Stimulated activated CD4-positive, alpha-beta T cell treated with anti-CD3 and anti-CD28 coated beads, Interleukin-4, amount 100 ng/mL, for 24 hours (primary cell): ENCODE measurements at places on chromosomes 7 and 10.

GRCh38 chr10:97090035-97090434, 95.7 kb downstream of the SLIT1 start:
- no peak for DNase-seq

- peak; percentile 10 for DNase-seq
Observed at GRCh38 chr7:156473476-156474240, 166.9 kb upstream of the RNF32 start.

GRCh38 chr7:121945480-121946236, 72.7 kb downstream of the PTPRZ1 start:
- no peak for DNase-seq

GRCh38 chr10:110634527-110635209, 9.5 kb upstream of the RBM20 start:
- DNase-seq, result no peak

- DNase-seq, result no peak
Observed at GRCh38 chr7:55092186-55092974, 73.6 kb downstream of the EGFR start.

DNA sequence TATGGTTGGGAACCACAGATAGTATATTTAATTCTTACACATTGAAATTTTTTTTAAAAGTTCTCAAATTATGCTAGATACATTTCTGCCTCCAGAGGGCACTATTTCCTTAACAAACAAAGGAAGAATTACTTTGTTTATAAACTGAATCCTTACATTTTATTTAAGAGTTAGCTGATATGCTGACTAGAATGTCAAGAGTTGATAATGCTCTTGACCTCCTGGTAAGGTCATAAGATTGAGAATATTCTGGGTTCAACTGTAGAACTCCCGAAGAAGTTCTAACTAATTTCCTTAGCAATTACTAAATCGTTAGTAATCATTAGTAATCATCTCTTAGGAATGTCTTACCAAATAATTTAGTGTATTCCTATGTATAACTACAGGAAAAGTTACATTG, 95.3 kb upstream of the CYP26C1 start:
- no peak for DNase-seq

GRCh38 chr10:78952686-78953085, 116.1 kb upstream of the ZMIZ1 start:
- no peak for DNase-seq

- DNase-seq, result no peak
Observed at GRCh38 chr7:75843613-75844116, 30.1 kb upstream of the CCL24 start.

- no peak for DNase-seq
Observed at GRCh38 chr7:17663061-17663675, 277.1 kb downstream of the SNX13 start.

GRCh38 chr10:93461109-93461806, 20.9 kb downstream of the MYOF start:
- no peak for DNase-seq

- DNase-seq, result no peak
Observed at GRCh38 chr10:49734676-49735075, 27.4 kb downstream of the OGDHL start.

DNA sequence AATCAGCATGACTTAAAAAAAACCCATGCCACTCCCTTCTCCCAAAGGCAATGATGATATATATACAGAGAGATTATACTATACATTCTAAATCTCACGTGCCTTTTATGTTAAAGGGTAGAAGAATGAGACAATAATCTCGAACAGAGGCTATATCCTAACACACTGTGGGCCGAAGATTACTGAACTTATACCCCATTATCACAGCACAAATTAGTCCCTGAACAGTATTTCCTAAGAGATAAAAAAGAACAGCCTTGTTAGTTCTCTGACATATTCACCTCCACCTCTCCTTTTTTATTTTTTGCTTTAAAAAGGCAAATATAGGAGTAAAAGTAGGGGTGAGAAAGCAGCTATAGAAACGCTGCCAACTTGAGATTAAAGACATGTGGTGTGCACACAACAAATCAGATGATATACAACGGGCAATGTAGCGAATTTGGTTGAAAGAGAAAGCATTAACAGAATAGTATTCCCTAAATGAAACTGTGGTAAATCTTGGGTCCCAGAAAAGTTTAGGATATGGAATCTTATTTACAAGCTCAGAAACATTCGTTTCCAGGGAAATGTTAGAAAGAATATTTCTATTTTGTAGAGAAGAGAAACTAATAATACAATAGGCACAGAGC, 69.5 kb downstream of the JMJD1C start:
- no peak for DNase-seq

GRCh38 chr7:16592395-16592794, 53.2 kb downstream of the ANKMY2 start:
- DNase-seq, result no peak

GRCh38 chr10:116049158-116049973, 223.6 kb downstream of the GFRA1 start:
- no peak for DNase-seq

DNA sequence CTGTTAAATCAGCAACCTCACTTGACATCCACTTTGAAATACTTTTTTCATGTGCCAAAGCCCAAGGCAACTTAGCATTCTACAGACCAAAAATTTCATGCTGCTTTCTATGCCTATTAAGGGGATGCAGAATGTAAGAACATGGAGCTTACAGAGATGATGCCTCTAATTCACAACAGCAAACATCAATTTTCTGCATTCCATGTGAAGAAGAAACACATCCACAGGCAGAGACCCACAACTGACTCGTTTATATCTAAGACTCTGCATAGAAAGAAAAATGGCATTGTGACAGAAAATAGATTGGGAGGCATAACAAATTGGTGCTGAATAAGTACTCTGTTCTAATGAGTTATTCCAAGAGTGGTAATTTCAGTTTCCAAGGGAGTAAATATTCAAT, 107.6 kb downstream of the SGMS1 start:
- no peak for DNase-seq

DNA sequence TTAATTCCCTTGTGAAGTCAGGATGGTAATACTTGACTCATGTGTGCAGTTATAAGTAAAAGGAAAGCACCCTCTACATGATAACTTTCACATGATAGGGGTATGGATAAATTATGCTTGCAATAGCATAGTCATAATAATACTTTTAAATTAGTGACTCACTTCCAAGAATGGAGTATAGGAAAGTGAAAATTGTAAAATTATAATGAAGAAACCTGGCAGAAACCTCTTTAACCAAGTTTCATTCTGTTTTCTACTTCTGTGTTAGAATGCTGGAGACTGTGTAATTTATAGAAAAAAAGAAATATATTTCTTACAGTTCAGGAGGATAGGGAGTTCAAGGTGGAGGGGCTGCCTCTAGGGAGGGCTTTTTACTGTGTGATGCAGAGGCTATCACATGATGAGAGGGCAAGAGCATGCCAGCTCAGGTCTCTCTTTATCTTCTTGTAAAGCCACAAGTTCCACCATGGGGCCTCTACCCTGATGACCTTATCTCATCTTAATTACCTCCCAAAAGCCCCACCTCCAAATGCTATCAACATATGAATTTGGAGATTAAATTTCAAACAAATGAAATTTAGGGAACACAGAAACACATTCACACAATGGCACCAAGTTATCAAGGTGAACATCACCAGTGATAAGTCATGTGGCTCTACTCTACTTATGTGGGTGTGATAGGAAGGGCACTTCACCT, 43.2 kb downstream of the HDAC9 start:
- no peak for DNase-seq

- no peak for DNase-seq
Observed at GRCh38 chr7:105102557-105103352, 88.8 kb downstream of the KMT2E start.

DNA sequence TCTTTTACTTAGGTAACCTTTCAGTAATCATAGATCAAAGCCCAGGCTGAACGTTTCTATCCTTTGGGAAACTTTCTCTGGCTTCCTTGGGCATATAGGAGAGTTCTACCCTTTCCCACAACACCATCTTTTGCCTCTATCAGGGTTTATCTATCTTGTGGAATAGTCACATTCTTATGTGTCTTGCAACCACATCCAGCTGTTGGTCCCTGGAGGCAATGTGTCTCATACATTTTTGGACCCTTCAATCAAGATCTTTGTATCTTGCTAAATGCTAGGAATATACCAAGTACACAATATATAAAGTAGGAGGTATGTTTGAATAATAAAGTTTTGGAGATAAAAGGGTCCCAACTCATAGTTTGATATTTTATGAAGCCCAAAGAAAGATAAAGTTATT, 121.7 kb downstream of the RNLS start:
- DNase-seq, result no peak

GRCh38 chr10:16648366-16648765, 126.7 kb upstream of the C1QL3 start:
- no peak for DNase-seq

GRCh38 chr10:107103174-107104025, 61.1 kb downstream of the SORCS1 start:
- no peak for DNase-seq

- no peak for DNase-seq
Observed at GRCh38 chr7:155509725-155510551, 36.4 kb downstream of the CNPY1 start.

GRCh38 chr7:118312051-118312450, 87.5 kb downstream of the ANKRD7 start:
- no peak for DNase-seq

DNA sequence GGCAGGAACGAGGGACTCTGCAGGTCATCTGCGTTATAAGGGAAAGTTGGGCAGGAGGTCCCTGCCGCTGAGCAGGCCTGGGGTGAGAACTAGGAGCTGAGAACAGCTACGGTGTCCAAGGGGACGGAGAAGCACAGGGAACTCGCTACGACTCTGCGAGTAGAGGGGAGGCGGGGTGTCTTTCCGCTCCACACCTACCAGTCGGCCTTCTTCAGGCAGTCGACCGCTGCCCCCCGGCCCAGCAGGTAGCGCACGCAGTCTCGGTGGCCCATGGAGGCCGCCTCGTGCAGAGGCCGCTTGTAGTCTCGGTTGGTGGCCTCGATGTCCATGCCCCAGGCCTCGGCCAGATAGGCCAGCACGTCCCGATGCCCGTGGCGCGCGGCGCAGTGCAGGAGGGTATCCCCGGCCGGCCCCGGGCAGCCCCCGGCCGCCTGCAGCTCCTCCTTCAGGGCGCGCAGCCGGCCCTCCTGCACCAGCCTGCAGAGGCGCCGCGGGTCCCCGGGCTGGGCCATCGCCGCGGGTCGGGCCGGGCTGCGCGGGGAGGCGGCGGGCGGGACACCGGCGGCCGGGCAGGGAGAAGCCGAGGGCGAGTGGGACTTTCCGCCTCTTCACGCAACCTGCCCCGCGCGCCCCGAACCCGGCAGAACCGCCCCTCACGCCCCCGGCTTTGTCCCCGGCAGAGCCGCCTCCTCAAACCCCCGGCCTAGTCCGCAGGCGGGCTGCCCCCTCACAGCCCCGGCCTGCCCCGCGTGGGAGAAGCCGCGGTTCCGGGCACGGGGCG, 660 bp downstream of the ANKRD16 start:
- peak; percentile 26 for DNase-seq

DNA sequence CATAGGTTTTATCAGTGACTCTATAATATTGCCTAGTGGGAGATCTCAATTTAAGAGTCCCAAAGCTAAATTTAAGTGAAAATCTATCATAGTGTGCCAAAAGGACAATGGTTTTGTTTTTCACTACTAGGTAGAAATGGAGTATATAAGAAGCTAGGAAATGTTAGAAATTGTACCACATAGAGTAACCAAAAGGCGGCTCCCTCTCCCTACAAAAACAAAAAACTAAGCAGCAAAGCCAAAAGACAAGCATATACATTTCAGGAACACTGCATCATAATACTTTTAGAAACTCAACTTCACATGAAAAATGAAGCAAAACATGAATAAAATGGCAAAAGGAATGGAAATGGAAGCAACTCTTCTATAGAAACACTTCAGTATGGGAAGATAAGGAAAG, 271.6 kb downstream of the CACNA2D1 start:
- DNase-seq, result no peak

- DNase-seq, result no peak
Observed at GRCh38 chr7:43072530-43072929, 39.9 kb upstream of the HECW1 start.

- no peak for DNase-seq
Observed at GRCh38 chr10:16673443-16673842, 143.8 kb downstream of the RSU1 start.

DNA sequence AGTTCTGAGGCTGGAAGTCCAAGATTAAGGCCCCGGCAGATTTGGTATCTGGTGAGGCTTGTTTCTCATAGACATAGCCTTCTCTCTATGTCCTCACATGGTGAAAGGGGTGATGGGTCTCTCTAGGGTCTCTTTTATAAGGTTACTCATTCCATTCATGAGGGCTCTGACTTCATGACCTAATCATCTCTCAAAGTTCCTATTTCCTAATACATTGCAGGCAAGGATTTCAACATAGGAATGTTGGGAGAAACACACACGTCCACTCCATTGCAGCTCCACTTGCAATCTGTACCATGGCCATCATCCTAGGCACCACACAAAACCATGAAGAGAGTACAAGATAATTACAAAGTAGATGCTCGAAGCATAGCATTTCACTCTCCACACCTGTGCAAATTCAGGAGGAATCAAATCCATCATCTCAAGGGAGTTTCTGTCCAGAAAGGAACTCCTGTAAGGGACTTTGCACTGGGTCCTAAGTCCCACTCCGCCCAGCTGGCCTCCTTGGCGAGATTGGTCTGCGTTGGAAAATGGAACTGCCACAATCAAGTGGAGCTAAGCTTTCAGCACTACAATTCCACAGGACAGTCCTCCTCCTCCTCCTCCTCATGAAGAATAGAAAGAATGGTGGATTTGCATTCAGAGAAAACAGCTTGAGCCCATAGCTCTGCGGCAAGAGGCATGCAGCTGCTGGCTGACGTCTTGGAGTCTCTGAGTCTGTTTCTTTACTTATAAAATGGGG, 8.8 kb downstream of the DDC start:
- DNase-seq, result no peak
